ENCODE measurements at places on chromosomes 16 and 17.

GRCh38 chr17:28071891-28072606 is 29.6 kb downstream of the NLK start:
- DNase-seq, result no peak

DNA sequence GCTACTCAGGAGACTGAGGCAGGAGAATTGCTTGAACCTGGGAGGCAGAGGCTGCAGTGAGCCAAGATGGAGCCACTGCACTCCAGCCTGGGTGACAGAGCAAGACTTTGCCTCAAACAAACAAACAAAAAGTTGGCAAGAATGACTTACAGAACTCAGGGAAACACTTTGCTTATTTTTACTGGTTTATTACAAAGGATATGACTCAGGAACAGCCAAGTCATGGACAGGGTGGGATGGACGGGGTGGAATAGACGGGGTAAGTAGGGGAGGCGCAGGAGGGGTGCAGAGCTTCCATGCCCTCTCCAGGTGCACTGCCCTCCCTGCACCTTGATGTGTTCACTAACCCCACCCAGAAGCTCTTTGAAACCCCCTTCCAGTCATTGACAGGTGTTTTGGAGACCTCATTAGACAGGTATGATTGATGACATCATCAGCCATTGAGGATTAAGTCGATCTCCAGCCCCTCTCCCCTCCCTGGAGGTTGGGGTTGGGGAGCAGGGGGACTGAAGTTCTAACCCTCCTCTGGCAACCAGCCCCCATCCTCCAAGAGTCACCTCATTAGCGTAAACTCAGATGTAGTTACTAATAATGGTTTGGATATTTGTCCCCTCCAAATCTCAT is 41.3 kb upstream of the ZCCHC14 start:
- no peak for DNase-seq

GRCh38 chr17:31558748-31559583 is 167.5 kb downstream of the RAB11FIP4 start:
- DNase-seq, result peak; percentile 94

- peak; percentile 79 for DNase-seq
These were observed at the start of gene PPM1E for GRCh38 chr17:58755577-58756245. TSS of gene PPM1E (plus strand) at chr17:58755854.

DNA sequence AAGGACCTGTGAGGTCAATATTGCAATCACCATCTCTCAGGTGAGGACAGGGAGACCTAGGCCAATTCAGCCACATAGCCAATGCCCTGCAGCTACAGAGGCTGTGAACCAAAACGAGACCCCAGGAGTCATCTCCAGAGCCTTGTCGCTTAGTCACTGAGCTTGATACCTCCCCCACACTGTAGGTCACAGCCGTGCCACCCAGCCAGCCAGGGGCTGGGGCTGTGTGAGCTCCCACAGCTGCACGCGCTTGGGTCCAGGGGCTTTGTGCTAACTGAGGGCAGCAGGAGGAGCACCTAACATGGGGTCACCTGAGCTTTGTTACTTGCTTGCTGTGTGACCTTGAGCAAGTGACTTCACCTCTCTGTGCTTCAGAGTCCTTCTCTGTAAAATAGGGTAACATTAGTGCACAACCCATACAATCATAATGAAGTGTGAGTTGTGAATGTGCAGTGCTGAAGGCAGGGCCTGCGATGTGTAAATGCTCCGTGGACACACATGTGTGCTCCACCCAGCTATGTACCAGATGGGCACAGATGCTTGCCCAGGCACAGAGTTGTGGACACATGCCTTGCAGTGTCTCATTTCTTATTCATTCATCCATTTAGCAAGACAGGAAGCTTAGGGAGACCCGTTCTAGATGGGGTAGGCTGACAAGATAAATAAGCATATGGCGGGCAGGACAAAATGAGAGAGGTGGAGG is 25.9 kb downstream of the SBK1 start:
- DNase-seq, result no peak

DNA sequence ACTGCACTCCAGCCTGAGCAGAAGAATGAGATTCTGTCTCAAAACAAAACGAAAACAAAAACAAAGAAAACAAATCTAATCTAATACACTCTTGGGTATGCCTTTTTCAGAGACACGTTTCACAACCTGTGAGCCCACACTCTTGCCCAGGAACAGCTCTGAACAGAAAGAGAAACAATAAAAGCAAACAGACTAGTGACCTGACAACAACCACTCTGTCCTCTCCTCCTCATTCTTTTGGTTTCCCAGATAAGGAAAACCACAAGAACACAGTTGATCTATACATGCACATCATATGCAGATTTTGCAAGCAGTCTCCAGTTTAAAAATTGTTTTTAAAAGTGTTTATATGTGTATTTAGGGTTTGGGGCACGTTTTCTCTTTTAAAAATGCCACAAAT is 1.3 kb downstream of the MKS1 start:
- no peak for DNase-seq

DNA sequence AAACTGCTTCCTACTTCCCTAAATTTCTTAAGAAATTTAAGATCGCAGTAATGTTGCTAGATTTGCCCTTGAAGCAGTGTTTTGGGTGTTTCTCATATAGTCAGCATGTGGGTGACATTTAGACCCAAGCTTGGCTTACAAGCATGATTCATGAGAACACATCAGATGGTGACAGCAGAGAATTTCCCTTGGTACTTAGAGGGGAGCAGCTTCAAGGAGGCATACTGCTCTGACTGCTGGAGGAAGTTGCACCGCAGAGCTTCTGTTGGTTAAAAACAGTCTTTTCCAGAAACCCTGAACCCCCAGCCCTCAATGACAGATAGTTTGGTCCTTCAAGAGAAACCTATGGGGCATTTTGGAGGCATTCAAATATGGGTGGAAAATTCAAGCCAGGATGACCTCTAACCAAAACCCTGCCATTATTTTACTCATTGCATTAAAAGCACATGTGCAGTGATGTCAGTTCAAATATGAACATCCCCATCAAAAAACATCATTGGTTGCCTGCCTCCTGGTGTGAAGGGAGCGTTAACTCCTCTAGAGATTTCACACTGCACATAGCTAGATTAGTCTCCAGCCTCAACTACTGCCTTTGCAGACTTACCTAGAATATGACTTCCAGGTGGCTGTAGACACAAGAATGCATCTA is 201.5 kb upstream of the CACNG5 start:
- DNase-seq, result no peak

DNA sequence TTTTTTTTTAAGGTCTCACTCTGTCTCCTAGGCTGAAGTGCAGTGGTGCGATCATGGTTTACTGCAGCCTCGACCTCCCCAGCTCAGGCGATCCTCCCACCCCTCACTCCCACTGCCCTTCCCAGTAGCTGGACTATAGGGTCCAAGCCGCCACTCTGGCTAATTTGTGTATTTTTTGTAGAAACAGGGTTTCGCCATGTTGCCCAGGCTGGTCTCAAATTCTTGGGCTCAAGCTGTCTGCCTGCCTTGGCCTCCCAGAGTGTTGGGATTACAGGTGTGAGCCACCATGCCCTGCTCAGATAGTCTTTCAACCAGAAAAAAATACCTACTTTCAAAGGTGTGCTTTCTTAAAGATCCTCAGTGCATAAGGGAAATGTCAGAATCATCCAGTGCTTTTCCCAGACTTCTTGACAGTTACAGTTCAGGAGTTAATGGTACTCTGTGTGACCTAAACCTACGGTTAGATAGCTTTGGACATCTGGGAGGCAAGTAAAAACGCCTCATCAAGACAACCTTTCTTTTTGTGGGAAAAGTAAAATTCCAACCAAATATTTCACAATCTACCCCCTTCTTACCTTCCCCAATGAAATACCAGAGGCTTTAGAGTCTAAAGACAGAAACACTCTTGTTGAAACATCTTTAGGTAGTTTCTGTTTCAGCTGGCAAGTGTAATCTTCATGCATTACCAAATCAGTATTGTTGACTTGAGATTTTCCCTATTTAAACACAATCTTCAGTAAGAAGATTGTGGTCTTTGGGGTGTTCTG is 6.8 kb downstream of the RSPRY1 start:
- DNase-seq, result no peak

DNA sequence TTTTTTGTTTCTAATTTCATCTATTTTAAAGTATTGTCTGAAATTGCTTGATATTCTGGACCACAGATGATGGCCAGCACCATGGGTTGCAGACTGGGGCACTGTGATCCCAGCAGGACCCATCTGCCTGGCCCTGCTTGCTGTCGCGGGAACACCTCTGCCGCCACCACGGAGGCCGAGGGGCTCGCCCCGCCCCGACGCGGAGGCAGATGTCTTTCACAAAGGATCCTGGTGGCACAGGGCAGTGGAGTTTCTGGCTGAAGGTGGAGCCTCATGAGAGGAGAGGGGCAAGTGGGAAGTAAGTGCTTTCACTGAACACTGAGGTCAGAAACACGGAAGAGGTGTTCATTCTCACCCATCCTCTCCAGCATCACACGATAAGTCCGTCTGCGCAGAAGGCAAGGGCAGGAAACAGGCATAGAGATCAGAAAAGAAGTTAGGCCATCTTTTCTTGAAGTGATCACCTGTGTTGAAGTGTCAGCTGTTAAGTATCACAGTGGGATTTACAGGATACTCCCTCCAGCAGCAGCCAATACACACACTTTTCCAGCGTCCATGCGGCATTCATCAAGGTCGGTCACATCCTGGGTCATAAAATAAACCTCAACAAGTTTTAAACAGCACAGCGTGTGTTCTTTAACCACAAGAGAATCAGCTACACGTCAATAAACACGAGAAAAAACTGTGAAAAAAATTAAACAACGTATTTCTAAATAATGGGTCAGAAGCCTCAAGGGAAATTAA is 194.5 kb downstream of the RPTOR start:
- DNase-seq, result no peak
